ENCODE measurements at places on chromosomes 13 and 19. TPM values are rescaled to one million over a fixed set of nuclear protein-coding genes. Genes with fewer than 3 reads are reported as not detected.
A peak's percentile ranks its signal among the peaks of the same experiment; 100 is the strongest.

The CERS1 gene
- total RNA-seq = 0.23 TPM

- DNase-seq = no peak
Measured at GRCh38 chr13:85693889-85694511, 105.2 kb downstream of the SLITRK6 start.

GRCh38 chr19:42271045-42271419 lies 2.0 kb downstream of the CIC start:
- no peak for DNase-seq

DNA sequence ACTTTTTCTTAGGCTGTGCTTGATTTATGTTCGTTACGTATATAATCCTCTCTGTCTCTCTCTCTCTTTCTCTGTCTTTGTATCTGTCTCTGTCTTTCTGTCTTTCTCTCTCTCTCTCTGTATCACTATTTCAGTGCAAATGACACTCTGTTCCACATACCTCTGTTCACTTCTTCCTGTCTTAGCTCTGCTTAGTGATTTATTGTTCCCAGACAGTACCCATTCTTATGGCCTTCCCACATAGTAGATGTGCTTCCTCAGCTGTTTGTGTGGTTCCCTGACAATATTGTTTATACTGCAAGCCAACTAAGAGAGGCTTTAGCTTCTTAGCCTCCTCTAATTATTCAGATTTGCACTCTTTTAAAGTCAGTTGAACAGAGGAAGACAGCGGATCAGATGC lies 1244.2 kb downstream of the DIAPH3 start:
- no peak for DNase-seq

- DNase-seq = no peak
Measured at GRCh38 chr13:40232311-40233040, 434.0 kb downstream of the FOXO1 start.

DNA sequence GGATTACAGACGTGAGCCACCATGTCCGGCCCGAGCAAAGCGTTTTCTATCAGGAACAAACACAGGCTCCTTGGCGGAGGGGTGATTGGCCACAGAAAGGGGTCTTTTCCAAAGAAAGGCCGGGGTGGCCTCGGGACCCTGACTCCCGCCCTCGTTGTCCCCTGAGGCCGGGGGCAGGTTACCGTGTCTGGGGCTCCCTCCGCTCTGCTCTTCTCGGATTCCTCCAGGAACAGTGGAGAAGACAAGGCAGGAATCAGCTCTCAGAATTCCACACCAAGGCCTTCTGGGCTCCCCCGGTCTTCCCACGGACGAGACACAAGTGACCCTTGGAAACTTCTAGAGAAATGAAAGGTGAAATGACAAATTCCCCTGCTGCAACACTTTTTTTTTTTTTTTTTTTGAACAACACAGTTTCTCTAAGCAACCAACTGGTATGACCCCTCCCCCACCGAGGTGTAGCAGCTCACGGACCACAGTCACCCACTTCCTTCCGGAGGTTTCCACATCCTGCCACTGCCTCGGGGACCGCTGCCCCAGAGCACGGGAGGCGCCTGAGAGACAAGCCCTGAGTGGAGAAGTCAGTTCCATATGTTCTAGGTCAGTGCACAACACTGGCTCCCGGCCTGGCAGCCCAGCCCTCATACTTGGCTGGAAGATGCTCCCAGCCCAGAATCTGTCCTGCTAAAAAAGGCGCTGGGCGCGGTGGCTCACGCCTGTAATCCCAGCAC lies 11.0 kb downstream of the MOB3A start:
- DNase-seq = peak; percentile 99

DNA sequence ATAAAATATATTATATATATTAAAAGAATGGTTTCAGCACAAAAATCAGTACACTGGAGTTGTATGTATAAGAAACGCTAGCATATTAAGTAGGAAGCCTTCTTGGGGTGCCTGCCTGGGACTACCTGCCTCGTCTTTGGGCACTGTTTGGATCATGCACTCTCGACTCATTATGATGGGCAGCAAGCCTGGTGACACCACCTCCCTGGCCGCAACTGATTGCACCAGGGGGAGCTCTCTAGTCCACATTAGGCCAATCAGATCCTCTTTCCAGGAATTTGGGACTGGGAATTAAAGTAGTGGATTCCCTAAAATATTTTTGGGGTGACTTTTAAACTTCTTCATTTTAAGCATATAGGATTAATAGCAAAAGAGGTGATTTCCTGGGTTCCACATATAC lies 56.0 kb upstream of the RGCC start:
- DNase-seq = peak; percentile 55

Measured in activated CD4-positive, alpha-beta T cell treated with anti-CD3 and anti-CD28 coated beads, Interleukin-2, amount 10 ng/mL, durations not matched to agents 24 days and 14 days (primary cell).